ENCODE measurements at places on chromosomes 12 and 14.

DNA sequence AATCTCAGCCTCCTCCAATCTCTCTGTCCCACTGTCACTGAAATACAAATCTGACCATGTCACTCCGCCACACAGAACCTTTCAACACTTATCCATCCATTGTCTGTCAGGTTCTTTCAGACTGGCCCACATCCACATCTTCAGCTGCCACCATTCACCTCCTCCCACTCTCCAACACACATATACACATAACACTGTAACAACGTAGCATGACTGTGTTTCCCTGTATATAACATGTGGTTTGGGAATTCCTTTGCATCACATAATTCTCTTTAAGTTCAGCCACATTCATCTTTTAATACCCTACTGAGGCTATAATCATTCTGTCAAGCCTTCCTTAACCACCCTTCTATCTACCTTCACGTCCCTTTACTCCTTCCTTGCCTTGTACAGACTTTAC, 99.2 kb downstream of the PPP2R5E start:
- no peak for DNase-seq

- DNase-seq, result no peak
These were observed 110.7 kb downstream of the ZNF664 start for GRCh38 chr12:124083708-124084107.

DNA sequence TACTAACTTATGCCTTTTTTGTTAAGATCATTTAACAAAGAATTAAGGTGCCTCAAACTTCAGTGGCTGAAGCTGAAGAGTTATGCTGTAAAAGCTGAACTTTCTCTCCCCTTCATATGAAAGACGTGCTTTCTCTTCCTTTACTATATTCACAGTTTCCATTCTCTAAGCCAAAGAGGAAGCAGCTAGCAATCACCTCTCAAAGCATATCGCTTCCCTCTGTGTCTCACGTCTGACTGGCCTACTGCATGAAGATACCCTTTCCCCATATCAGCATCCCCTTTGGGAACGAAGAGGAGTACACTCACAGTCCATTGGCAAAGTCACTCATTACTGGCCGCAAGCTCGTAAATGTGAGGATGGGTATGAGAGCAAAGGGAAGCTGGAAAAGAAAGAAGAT, 34.9 kb downstream of the SLC11A2 start:
- no peak for DNase-seq

DNA sequence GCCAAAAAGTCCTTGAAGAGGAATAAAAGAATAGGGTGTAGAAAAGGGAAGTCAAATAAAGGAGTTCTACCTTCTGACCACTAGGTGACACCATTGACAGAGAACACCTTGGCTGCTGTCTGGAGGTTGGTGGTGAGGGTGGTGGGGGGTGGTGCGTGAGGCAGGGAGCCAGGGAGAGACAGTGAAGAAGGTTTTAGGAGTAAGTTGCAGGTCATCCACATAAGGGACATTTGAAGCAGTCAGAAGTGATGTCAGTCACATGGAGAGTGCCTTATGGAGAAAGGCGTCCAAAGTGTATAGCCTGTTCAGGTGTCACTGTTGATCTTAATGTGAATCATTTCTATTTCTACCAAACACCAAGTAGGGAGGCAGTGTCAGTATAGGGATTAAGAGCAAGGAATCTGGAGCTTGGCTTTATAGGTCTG, 279.3 kb upstream of the DDHD1 start:
- peak; percentile 58 for DNase-seq

GRCh38 chr14:61466249-61466904, 145.0 kb downstream of the PRKCH start:
- peak; percentile 96 for DNase-seq

GRCh38 chr12:100753837-100754236, 40.7 kb upstream of the ANO4 start:
- peak; percentile 54 for DNase-seq

DNA sequence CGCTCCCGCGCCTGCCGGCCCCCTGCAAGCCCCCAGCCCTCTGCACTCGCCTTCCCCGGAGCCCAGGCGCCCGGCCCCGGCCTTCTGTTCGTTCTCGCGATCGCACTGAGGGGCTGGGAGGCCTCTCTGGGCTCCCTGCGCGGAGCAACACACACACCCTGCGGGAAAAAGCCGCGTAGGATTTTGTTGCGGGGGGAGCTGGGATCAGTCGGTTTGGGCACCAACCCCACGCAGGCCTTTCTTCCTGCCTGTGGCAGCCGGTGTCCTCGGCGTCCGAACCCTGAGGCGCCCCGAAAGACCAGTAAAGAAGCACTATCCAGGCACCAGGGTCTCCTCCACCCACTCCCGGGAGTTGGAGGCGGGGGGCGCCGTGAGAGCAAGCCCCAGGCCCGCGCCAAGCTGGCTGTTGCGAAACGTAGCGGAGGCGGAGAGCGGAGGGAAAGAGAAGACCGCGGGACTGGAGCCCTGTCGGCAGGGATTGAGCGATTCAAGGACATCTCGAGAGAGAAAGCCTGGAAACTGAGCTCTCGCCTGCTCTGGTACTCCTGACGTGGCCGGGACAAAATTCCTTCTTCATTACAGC, 1.9 kb upstream of the HOXC5 start:
- DNase-seq, result peak; percentile 95

DNA sequence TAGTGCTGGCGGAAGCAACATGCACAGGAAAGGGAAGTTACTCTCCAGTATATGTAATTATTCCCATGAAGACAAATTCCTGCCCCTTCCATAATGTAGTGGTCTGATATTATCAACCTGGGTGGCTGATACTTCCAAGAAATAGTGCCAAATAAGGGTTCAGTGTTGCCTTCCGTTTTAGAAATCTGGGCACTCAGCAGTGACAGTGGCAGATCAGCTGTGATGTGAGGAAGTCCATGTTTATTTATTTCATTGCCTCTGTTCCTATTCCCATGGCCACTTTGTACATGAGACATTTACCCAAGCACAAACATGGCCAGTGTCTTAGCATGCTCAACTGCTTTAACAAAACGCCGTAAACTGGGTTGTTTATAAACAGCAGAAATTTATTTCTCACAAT, 20.3 kb upstream of the POC1B start:
- no peak for DNase-seq

- peak; percentile 43 for DNase-seq
These were observed 188.7 kb downstream of the TTC8 start for GRCh38 chr14:89013098-89013504.

DNA sequence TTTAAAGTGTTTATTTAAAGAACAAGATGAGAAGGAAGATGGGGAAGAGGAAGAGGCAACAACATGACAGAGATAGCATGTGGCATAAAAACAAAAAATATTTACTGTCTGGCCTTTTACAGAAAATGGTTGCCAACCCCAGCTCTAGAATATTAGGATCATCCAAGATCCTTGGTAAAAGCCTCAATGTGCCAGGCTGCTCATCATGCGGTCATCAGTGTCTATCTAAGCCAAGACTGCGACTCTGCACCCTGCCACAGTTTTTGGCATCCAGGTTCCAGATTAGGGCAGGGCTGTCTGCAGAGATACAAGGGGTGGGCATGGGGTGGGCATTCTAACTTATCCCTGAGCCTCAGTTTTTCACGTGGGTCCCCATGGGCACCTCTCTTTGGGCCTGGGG, 46.9 kb upstream of the CNTN1 start:
- no peak for DNase-seq

- DNase-seq, result no peak
These were observed 71.0 kb downstream of the RFLNA start for GRCh38 chr12:124365726-124366430.

GRCh38 chr14:47442211-47442610, 233.2 kb downstream of the MDGA2 start:
- peak; percentile 2 for DNase-seq

- DNase-seq, result no peak
These were observed 55.8 kb downstream of the NUMB start for GRCh38 chr14:73402579-73402978.

DNA sequence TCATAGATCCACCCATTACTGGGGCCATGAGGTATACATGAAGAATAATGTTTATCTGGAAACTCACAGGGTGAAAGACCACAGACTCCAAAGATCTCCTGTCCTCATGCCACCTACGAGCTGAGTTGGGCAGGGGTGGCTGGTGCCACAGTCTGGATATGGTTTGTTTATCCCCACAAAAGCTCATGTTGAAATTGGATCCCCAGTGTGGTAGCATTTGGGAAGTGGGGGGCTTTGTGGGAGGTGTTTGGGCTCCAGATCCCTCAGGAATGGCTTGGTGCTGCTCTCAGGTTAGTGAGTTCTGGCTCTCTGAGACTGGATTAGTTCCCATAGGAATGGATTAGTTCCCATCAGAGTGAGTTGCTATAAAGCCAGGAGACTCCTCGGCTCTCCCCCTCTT, 192.3 kb upstream of the FSCB start:
- DNase-seq, result no peak

DNA sequence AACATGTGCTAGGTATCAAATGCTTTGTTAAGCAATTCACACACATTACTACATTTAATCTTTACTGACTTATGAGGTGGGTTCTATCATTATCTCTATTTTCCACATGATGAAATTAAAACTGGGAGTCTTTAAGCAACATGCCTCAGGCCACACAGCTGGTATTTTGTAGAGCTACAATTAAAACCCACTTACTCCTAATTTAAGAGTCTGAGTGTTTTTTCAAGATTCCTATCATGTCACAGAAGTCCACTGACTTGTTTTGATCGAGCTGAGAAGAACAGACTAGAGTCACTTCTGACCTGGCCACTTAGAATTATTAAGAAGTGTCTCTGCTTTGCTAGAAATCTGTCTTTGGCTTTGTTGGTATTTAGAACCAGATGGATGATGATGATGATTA, 670.7 kb downstream of the NRXN3 start:
- DNase-seq, result no peak

DNA sequence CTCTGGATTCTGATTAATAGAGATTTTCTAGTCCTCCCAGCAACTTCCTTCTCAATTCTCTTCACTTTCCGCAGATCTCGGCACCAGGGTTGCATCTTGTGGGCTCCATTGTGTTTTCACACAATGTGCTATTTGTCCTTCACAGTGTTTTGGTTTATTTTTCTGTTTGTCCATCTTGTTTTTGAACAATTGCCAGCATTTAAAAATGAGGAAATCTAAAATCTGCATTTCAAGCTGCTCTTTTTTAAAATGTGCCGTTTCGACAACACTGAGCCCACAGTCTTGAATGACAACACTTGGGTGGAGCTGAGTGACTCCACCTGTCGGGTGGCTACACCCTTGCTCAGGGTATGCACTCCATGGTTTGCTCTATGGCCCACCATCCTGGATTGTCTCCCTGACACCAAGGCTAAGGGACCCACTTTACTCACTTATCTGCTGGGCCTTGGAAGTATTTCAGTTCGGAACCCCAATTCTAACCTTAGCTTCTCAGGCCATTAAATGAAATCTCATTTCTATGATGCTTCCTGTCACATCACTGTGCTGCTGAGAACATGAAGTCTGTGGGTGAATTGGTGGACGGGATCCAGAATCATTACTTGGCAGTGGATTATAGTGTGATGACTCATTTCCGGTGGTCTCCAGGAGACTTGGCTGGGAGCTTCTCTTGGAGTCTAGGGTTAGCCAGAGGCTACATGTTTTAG, 3.4 kb upstream of the MYRFL start:
- peak; percentile 9 for DNase-seq

DNA sequence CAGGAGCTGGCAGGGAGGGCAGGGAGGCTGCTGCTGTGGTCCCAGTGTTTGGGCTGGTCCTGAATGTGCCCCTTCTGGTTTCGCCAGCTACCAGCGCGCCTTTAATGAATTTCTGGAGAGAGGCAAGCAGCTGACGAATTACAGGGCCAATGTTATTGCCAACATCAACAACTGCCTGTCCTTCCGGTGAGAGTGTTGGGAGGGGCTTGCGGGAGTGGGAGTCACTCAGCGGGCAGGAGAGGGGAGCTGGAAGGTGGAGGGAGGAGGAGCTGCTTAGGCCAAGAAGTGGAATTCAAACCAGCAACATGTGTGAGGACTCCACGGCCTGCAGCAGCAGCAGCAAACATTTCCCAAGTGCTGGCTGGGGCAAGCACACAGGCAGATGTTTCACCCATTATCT, 7.7 kb downstream of the TNFAIP2 start:
- peak; percentile 29 for DNase-seq

GRCh38 chr12:5177096-5177495, 133.4 kb downstream of the KCNA5 start:
- DNase-seq, result no peak

DNA sequence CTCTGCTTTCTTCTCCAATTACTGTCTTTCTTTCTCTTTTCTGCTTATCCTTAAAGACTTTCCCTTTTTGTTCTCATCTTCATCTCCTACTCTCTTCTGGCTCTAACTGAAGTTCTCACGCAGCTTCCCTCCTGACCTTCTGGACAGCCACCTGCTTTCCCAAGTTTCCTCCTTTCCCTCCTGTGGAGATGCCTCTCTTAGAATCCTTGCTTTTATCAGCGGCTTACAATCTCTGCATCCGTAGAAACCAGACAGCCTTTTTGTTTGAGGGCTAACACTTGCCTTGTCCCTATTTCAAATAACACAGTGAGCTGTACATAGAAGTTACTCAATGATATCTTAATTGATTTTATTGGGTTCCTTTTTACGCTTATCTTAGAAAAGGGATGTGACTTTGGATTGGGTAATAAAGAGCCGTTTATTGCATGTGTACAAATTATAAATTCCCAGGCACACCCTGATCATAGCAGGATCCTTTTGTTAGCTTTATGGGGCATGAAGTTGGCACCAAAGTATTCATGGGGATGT, 2.1 kb upstream of the LGALS3 start:
- DNase-seq, result no peak

- DNase-seq, result peak; percentile 65
These were observed 49.4 kb downstream of the VWF start for GRCh38 chr12:6074979-6075585.

- peak; percentile 85 for DNase-seq
These were observed 121.9 kb downstream of the PIK3C2G start for GRCh38 chr12:18383203-18383602.

DNA sequence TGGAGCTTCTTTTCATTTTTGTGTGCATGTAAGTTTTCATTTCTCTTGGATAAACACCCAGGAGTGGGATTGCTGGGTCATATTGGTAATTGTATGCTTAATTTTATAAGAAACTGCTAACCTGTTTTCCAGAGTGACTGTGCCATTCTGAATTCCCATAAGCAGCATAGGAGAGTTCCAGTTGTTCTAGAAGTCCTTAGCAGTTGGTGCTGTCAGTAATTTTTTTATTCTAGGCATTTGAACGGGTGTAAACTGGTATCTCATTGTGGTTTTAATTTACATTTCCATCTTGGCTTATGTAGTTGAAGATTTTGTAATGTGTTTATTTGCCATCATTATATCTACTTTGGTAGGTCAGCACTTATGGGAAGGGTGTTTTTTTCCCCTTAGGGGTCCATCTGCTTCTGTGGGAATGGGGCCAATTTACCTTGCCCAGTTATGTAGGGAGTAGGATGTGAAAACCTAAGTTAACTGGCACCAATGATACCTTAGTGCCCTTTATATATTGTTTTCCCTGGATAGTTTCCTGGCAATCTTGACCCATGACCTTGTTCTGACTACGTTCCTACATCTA, 202.9 kb downstream of the AKAP6 start:
- no peak for DNase-seq

DNA sequence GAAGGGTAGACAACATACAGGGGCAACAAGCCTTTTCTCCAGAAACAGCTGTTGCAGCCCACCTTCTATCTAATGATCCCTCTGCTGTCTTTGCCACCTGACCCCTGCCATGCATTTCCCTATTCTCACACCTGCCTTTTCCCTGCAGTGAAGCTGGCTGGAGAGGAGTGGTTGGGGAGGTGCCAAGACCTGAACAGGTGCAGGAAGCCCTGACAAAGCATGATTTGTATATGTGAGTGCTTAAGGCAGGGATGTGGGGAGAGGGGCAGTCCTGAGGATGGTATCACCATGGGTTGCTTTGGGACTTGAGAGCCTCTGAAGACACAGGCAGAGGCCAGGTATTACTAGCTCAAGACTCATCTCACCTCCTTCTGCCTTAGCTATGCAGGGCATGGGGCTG, 2.9 kb upstream of the PFDN5 start:
- DNase-seq, result no peak

- peak; percentile 70 for DNase-seq
These were observed 179.6 kb downstream of the TMEM117 start for GRCh38 chr12:44015333-44015941.

Data from GM23248 (cell line).